ENCODE measurements at places on chromosomes 2 and 18.
A peak's percentile ranks its signal among the peaks of the same experiment; 100 is the strongest.

DNA sequence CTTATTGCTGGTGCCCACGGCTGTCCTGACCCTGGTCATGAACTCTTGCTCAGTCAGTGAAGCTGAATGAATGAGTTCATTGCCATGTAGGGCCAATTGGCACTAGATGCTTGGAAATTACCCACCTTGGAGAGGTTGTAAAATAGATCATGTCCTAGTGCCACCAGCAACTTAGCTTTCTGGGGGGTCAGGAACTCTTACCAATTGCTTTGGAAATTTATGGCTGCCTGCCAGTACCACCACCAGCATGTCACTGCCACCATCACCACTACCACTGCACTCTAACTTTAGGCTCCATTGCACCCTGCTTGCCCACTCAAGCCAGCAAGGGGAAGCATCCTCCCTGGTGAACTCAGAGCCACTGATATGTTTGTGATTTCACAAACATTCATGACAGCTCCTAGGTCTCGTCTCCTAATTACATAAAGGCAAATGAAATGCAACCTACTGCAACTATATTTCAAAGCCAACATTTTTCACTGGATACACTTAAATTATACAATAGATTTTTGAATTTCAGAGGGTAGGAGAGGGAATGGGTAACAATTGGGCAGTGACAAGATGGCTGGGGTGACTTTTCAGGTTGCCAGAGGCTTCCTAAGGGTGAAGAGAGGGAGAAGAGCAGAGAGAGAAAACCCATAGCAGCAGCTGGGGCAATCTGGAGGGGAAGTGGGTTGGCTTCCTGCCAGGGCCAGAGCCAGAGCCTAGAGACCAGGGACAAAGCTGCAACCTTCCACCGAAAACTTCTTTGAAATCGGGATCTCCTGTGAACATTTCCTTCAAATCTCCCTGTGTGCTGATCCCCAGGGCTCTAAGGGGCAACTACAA, 3.5 kb upstream of the EMILIN1 start:
- peak; percentile 28 for DNase-seq

GRCh38 chr2:42901076-42901640, 108.8 kb upstream of the HAAO start:
- no peak for DNase-seq

DNA sequence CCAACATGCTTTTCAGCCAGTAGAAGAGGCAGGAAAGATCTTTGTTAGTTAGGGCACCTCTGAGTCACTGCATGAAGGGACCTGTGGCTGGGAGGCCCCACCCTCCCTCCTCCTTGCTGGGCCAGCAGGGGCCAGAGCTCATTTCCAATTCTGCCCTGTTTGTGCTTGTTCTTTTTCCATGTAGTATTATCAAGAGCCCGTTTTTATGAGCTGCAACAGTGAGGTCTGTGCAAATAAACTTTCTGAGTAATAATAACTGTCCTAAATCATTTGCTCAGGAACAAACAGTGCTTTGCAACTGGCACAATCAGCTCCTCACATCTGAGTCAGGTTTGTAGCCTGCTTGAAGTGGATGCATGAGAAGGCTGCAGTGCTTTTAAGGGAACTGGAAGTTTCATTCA, 128.0 kb downstream of the ARL4C start:
- DNase-seq = no peak

DNA sequence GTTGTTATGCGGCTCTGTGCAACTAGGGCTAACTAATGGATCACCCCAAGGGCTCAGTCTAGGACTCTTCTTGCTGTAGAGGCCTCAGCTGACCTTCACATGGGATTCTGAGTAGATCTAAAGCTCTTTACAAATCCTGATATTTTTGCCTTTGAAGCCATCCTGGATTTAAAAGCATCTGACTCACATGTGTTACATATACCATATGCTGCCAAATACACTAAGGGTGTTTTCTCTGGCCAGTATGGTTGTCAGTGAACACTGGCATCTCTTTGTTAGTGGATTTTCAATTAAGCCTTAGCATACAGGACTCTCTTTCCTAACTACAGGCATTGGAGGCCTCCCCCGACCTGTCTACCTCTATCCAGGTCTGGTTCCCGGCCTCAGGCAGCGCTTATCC, 992.8 kb upstream of the FANCL start:
- no peak for DNase-seq

- DNase-seq = no peak
These were observed 819.6 kb downstream of the RNF144A start for GRCh38 chr2:7736646-7737305.

DNA sequence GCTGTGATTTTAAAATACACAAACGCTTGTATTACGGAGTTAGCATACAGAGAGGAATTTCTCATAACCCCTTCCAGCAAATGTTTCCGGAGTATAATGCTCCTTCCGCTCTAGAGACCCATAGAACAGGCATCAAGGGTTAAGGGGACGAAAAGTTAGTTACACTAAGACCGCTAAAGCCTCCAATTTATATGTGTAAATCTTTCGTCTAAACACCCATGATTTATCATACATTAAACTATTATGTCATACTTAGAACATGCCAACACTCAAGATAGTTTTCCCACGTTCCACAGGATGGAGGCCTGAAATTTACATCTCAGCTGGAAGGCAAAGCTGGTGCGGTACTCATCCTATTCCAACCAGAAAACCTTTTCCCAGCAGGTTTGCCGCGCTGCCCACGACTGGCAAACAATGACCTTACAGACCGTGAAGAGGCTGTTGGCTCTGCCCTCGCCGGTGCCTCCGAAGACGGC, 650 bp downstream of the ORMDL1 start:
- no peak for DNase-seq

GRCh38 chr18:13306583-13306982, 88.0 kb downstream of the LDLRAD4 start:
- no peak for DNase-seq

- no peak for DNase-seq
These were observed 216.2 kb upstream of the TNP1 start for GRCh38 chr2:217076058-217076435.

GRCh38 chr18:22282311-22283115, 113.1 kb downstream of the GATA6 start:
- DNase-seq = no peak

GRCh38 chr2:234423884-234424283, 73.0 kb downstream of the ARL4C start:
- DNase-seq = no peak

DNA sequence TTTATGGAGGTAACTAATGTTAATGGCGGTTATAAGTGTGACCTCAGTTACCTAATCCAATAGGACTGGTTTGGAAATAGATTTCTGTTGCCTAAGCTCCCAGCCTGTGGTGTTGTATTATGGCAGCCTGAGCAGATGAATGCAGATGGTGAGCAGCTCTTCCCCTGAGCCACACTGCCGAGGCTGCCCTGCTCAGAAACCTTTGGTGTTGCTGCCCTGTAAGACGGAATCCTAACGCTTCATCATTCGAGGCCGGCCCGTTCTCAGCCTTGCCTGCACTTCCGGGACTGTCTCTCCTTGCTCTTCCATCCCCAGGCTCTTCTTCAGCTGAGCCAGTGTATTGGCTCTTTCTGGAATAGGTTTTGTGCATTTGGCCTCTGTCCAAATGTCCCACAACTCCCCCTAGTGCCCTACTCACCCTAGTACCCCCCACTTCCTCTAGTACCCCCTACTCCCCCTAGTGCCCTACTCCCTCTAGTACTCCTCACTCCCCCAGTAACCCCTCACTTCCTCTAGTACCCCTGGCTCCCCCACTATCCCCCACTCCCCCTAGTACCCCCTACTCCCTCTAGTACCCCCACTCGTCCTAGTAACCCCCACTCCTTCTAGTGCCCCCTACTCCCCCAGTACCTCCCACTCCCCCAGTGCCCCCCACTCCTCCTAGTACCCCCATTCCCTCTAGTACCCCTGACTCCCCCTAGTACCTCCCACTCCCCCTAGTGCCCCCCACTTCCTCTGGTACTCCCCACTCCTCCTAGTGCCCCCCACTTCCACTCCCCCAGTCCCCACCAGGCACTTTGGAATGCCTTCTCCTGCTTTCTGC, 106.0 kb upstream of the TAF1B start:
- no peak for DNase-seq

DNA sequence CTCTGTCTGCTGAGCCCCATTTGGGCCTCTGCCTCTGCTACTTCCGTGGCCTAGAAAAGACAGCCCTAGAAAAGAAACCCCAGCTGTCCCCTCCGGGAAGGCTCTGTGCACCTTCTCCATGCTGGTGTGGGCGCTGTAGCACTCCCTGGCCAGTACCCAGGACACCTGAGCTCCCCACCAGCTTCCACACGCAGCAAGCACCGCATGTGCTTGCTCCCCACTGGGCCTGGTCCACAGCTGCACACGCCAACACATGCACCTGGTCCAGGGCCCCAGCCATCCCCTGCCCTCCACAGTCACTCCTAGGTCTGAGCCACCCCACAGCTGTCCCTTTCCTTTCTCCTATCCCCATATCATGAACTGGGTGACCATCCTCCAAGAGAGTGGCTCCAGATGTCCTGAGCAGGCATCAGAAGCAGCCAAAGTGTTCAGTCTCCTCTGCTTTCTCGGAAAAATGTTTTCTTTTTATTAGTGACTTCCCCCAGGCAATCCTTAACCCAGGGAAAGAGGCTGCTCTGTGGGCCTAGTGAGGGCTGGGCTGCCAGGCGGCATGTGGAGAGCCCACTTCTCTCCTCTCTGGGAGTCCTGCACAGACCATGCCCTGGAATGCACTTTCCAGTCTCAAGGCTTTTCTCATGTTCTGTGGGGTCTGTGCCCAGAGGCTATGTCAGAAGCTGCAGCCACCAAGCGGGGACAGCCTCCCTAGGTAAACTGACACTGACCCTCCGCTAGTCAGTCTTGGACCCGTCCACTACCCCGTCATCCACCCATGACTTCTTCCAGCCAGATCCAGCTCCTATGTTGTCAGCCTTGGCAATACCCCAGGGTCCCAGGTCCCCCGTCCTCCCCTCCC, 133.7 kb downstream of the KLHL29 start:
- DNase-seq = no peak

- DNase-seq = no peak
These were observed 28.0 kb downstream of the MRO start for GRCh38 chr18:50791599-50792438.
